NCI-H1436 (cell line): ENCODE measurements at places on chromosomes 1 and 21.

- no peak for DNase-seq
These were observed 164.5 kb downstream of the TOMM20 start for GRCh38 chr1:234963904-234964702.

DNA sequence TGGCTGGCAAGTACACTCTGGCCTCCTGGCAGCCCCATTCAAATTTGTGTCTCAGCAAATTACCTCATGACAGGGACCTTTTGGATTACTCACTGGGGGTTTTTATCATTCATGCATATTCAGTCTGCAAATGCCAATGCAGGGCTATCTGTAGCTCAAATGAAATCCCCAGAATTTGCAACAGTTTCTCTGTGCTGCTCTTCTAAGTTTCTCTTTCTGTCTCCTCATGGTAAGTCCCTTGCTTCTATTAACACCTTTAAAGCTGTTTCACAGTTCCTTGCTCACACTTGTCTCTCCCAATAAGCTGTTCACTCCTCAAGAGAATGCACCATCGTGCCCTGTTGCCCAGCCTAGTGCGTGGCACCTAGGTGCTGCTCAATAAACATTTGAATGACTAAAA is 3.3 kb upstream of the FAM78B start:
- no peak for DNase-seq

GRCh38 chr21:38289705-38290485 is 33.1 kb downstream of the KCNJ15 start:
- DNase-seq, result no peak

GRCh38 chr1:154661110-154661509 is 53.1 kb upstream of the ADAR start:
- no peak for DNase-seq

DNA sequence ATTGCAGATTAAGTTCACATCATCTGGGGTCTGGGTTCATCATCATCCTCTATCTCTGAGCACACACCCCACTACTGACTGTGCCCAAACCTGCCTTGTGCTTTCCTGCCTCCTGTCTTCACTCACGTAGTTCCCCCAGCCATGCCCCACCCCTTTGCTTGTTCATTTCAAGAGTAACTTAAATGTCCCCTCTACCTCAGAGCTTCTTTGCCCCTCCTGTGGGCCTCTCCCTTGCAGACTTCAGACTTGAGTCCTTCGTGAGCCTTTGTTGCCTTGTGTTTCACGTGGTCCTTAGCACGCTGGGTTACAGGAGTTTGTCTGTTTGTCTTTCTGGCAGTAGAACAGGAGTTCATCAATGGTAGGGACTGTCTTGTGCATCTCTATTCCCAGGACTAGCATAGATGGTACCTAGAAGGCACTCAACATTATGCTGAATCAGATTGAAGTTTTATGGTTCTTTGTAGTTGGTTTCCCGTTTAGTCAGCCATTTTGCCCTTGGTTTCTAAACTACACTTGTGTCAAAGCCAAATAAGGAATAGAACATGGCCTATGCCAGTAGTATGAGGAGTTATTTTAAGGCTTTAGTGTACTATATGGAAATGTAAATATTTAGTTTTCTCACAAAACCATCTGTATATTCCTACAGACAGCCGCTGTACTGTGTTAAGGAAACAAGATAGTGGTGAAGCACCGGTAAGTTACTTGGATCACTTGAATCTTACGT is 86.2 kb downstream of the TTC3 start:
- no peak for DNase-seq

DNA sequence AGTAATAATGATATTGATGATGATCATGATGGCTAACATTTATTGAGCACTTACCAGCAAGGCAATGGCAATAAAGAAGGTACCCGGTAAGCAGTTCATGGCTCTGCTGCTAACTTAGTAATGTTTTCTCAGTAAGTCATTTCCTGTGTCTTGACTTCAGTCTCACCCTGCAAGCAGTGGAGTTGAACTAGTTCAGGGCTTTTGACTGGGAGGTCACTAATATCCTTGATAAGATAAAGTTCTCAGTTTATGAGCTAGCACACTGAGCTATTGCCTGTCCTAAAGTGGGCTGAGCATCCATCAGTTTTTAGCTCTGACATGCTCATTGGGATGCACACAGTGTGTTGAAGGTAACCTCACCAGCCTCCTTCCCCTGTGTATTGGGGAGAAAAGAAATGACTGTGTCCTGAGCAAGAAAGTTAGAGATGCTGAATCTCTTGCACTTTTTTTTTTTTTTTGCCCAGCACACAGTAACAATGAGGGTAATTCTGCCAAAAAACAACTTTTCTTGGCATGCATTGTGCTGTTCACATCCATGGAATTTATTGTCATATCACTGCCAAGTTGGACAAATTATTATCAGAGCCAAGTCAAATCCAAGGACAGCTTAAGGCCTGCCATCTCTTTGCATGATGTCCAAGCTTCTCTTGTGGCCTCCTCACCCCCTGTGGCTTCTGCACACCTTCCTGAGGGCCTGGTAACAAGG is 55.5 kb upstream of the GADD45A start:
- DNase-seq, result no peak

- DNase-seq, result peak; percentile 60
These were observed 710 bp downstream of the PPP2R5A start for GRCh38 chr1:212285685-212286555.

DNA sequence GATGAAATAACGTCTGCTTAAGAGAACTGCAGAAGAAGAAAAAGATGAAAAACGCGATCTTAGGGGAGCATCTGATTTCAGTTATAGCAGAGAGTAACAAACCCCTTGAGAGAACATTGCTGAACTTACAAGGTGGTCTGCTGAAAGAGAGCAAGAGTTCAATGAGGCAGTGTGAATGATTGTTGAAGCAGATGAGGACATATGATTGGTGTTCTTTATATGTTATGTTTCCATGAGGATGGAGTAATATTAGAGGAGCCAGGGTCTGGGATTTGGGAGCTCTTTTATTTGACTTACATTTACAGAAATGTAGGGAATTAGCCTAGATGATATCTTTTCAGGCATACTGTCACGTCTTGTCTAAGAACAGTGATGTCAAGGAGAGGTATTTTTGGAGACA is 1302.0 kb downstream of the KCNT2 start:
- DNase-seq, result no peak

- DNase-seq, result peak; percentile 24
These were observed 6.0 kb downstream of the CYB561D1 start for GRCh38 chr1:109499661-109500536.

- no peak for DNase-seq
These were observed 3.7 kb downstream of the RAB25 start for GRCh38 chr1:156064615-156065014.

DNA sequence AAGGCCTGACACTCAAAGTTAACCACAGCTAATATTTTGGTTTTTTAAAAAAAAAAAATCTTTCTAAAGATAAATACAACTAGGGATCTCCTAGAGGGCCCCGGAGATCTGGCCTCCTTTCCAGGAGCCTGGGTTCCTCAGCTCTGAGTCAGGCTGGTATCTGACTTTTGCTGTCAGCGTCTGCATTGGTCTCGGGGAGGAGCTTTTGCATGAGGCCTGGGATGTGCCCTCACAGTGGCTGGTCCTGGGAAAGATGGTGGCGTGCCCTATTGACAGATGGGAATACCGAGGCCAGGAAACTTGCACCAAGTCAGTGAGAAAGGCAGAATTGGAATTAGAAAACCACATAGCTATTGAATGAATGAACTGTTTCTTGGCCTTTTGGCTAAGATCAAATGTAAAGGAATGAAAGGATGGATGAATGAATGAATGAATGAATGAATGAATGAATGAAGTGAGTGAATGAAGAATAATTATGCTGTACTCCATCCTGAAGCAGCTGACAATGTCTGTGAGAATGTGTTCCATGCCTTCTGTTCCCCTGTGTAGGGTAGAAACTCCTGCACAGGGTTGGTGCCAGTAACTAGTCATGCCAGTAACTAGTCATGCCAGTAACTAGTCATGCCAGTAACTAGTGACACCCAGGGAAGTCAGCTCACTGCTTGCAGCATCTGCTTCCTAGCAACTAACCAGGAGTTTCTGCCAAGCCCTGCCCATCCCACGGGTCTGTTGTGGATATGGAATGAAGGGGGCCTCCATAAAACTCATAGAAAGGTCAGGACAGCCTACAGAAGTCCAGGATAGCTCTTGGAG is 242.5 kb upstream of the VAMP3 start:
- DNase-seq, result no peak

DNA sequence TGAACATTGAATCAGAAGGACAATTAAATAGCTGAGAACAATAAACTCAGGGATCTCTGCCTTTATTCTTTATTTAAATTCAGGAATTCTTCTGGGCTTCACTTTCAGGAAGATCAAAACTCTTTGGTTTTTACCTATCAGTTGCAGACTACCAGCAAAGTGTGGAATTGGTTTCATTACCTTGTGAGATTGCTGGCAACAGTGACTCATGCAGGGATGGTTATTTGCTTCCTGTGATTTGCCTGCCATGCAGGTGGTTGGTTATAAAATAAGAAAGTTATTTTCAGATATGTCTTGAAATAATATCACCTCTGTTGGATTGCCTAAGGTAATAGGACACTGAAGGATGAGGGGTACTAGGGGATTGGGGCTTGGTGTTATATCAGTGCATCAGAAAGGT is 204.6 kb downstream of the PTBP2 start:
- DNase-seq, result no peak

- no peak for DNase-seq
These were observed 589.7 kb downstream of the LMO4 start for GRCh38 chr1:87918398-87918797.

DNA sequence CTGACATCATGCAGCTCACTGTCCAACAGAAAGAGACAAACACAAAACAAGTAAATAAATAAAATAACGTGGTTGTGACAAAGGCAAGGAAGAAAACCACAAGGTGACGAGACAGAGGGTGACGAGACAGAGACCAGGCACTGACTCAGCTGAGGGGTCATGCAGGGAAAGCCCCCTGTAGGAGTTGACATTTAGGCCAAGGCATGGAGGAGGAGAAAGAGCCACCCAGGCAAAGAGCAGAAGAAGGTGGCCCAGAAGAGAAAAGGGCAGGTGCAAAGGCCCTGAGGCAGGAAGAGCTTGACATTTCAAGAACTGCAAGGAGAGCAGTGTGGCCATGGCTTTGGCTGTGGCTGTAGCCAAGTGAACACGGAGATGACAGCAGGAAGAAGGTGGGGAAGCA is 65.1 kb upstream of the ID3 start:
- DNase-seq, result no peak

DNA sequence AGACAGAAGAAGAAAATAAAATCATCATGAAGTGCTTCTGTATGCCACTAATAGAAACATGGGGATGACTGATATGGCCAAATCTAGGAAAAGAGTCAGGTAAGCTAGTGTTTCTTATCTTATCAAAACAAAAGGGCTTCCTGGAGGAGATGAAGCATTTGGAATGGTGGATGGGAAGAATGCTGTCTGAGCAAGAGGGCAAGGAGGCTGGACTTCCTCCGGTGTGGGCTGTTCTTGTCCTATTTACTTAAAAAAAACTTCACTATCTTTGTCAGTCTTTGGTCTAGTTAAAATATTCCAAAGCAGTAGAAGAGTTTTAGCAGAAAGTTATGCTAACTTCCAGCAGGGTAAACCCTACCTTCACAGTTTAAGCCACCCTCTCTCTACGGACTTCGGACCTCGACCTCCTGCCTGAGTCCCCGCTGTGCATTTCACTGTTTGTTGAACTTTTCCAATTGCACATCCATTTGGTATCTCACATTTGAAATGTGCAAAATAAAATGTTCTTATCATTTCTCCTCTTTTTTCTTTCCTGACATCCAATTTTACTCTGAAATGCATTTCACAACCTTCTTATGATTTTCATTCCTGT is 64.8 kb upstream of the TSPAN2 start:
- no peak for DNase-seq

DNA sequence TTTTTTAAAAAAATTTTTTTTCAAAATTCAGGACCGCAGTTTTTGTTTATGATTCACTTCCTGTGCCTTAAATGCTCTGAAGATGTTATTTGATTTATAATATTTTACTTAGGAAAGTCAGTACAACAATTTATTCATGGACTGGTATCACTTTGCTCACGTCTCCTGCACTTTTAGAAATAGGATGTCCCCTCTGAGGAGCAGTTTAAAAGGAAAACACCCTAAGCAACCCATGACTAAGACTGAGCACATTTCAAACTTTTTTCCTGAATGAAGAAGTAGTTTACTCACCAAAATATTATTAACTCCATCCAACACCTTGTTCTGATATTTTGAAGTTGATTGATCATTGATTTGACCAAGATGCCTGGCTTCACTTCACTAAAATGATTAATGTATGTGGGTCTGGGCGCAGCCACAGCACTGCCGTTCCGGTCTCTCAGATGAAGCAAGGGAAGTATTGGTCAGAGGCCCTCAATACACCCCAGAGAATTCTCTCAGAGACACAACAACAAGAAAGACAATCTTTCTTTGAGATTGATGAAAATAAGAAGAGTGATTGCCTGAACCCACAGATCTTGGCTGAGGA is 223.9 kb downstream of the TGFB2 start:
- no peak for DNase-seq
